ENCODE measurements at places on chromosomes 4 and X. TPM values are rescaled to one million over a fixed set of nuclear protein-coding genes. Genes with fewer than 3 reads are reported as not detected.

DNA sequence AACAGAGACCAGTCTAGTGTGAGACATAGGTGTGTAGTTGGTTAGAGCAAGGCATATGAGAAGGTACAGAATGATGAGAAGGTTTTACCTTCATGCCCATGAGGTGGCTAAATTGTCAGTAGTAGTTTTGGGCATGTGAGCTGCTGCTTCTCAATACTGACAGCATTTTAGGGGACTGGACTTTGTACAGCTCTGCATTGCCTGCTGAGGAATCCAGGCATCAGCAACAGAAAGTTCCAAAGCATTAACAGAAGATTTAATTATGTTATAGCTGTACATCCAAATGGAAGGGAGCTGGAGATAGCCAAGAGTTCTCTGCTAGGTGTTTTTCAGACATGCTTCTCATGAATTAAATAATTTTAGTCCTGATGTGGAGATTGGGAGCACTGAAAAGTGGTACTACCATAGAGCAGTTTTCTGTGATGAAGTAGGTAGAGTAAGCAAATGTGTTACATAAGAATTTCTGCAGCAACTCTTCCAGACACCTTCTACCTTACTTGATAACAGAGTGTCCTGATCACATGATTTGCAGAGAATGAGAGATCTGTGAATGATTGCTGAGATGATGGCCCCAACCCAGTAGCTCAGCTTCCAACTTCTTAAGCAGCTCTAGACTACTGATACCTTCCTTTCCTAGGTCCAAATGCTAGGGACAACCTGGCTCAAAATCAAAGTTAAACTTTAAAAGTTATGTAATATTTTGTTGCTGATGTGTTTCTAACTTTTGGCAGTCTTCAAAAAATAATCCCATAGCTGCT lies 30.4 kb downstream of the FNIP2 start:
- no peak overlapping the region for H3K27ac ChIP-seq
- no peak for DNase-seq
- peaks cover 59% of the 10 kb centered on the region for H3K27me3 ChIP-seq
- no peak overlapping the region for H3K4me3 ChIP-seq

GEMIN8 gene
- 20.6 TPM for total RNA-seq

F11 gene
- total RNA-seq = not detected

DNA sequence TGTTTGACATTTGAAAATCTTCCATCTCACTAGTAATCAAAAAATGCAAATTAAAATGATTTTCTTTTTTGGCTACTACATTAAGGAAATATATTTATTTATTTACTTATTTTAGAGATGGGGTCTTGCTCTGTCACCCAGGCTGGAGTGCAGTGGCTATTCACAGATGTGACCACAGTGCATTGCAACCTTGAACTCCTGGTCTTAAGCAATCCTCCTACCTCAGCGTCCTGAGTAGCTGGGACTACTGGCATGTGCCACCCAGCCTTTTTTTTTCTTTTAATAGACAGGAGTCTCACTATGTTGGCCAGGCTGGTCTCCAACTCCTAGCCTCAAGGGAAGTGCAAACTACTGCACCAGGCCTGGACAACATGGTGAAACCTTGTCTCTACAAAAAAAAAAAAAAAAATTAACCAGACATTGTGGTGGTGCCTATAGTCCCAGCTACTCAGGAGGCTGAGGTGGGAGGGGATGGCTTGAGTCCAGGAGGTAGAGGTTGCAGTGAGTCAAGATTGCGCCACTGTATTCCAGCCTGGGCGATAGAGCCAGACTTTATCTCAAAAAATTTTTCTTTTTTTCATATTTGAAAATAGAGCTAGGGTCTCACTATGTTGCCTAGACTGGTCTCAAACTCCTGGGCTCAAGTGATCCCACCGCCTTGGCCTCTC lies 4.4 kb upstream of the SMIM14 start:
- no peak overlapping the region for H3K27ac ChIP-seq
- H3K27me3 ChIP-seq = no peaks in the 10 kb centered on the region
- no peaks in the 10 kb centered on the region for H3K36me3 ChIP-seq
- H3K4me3 ChIP-seq = no peak overlapping the region
- peaks cover 12% of the 10 kb centered on the region for H3K4me1 ChIP-seq
- no peak for DNase-seq

AMBN gene
- total RNA-seq = not detected

DNA sequence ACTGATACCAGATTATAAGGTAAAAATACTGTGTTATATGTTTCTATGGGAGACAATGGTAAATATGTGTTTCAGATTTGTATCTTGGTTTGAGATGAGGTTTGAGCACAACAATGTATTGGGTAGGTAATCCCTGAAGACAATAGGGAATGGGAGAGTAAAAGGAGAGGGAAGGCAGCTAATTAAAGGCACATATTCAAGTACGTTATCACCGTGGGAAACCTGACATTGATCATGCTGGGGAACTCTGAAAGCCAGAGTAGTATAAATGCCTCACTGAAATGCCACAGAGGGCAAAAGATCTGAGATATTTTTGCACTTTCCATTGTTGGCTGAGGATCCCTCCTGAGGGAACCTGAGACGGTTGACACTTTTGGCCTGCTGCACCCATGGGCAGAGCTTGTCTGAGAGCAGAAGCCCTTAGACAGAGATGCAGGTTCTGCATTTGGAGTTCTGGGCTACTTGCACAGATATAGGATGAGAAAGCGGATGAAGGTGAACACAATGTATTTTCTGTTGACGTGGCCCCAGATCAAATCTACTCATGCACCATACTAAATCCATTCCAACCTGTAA lies 506.7 kb downstream of the PCDH18 start:
- DNase-seq = no peak
- H3K36me3 ChIP-seq = no peaks in the 10 kb centered on the region
- H3K27me3 ChIP-seq = no peaks in the 10 kb centered on the region
- H3K4me3 ChIP-seq = no peak overlapping the region

DNA sequence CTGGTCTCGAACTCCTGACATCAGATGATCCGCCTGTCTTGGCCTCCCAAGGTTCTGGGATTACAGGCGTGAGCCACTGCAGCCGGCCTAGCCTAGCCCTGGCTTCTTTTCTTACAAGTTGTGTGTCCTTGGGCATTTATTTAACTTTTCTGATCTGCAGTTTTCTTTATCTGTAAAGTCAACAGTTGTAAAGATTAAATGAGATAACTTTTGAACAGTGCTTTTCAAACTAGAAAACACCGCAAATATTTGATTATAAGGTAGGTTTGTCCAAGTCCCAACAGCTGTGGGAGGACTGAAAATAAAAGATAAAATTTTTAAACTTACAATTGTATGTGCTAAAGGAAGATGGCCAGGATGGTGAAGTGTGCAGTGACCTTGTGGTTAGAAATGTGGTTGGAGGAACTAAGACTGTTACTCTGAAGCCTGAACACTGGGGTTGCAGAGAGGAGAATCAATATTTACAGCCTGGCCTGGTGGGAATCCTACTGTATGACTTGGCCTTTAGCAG lies 44.8 kb downstream of the GSX2 start:
- no peaks in the 10 kb centered on the region for H3K4me1 ChIP-seq
- DNase-seq = no peak
- H3K4me3 ChIP-seq = no peak overlapping the region
- H3K36me3 ChIP-seq = no peaks in the 10 kb centered on the region
